Stimulated activated CD8-positive, alpha-beta memory T cell treated with anti-CD3 and anti-CD28 coated beads, Interleukin-2, amount 100 ng/mL, for 1 hour (primary cell): ENCODE measurements at places on chromosomes 7 and 10.

GRCh38 chr7:155343661-155344121, 46.0 kb downstream of the INSIG1 start:
- no peak for DNase-seq

DNA sequence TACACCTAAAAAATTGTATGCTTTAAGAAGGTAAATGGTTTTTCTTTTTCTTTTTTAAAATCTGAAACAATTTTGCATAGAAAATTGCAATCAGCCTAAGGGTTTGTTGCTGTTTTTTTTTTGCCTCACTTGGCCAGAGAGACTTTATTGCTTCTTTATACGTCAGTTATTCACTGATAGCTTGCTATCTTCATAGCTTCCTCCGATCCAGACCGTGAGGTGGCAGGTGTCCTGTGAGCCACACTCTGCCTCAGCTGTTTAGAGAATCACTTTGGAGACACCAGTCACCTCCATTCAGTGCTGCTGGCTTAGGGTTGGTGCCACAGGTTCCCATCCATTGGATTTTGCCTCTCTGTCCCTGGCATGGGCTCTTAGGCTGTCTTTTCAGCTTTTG, 68.0 kb downstream of the HHEX start:
- DNase-seq: no peak

- DNase-seq: no peak
These were observed 101.6 kb downstream of the NPSR1 start for GRCh38 chr7:34759477-34760125.

- DNase-seq: no peak
These were observed 30.7 kb upstream of the ZNF92 start for GRCh38 chr7:65342723-65343629.

GRCh38 chr10:62443866-62444265, 69.7 kb downstream of the ZNF365 start:
- no peak for DNase-seq

DNA sequence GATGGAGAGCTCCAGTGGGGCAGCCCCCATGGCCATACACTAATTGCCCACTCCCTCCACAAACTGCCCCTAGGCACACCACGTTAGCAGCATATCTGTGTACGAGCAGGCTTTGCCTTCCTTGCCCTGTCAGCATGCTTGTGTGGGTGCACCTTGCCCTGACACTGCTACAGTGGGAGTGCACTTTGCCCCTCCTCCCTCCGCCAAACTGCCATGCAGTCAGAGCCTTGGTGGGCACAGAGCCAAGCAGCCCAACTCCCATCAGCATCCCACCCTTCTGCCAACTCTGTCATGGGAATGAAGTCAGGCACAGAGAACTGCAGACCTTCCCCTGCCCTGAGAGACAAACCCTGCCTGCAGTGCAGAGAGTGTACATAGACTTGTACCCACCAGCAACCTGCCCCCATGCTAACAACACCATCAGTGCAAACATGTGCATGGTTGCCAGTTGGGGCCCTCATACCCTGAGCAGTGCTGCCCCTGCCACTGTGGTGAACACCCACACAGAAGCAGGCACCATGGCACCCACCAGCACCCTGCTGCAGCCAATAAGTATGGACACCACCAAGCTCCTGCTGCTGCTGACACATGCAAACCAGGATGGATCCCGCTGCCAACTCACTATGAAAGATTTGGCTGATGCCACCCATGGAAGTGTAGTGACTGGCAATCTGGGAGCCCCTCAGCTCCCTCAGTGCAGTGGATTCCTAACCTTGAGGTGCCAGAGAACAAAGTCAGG, 1197.7 kb upstream of the CELF2 start:
- DNase-seq: no peak

GRCh38 chr10:54843085-54843646, 42.1 kb upstream of the PCDH15 start:
- no peak for DNase-seq

- DNase-seq: no peak
These were observed 16.5 kb downstream of the NPFFR1 start for GRCh38 chr10:70267161-70267933.

GRCh38 chr10:69412232-69412790, 4.4 kb downstream of the TACR2 start:
- DNase-seq: no peak

GRCh38 chr10:63542835-63543575, 21.8 kb downstream of the REEP3 start:
- no peak for DNase-seq

DNA sequence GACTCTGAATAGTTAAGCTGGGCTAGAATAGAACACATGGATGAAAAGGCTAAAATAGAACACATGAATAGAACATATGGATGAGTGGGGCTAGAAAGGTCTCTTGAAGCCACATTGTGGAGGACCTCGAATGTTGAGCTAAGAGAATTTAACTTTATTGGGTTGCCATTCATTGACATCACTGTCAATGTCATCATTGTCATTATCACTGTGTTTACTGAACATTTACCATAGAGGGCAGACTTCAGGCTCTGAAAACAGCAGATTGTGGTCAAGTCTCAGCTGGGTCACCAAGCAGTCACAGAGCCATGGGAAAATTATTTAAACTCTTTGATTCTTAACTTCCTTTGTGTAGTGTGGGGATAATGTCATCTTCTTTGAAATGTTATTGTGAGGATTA, 80.4 kb downstream of the WDFY4 start:
- no peak for DNase-seq

GRCh38 chr10:63562391-63562790, 41.2 kb downstream of the REEP3 start:
- no peak for DNase-seq

GRCh38 chr7:34755008-34755407, 97.0 kb downstream of the NPSR1 start:
- no peak for DNase-seq

- DNase-seq: no peak
These were observed 38.1 kb downstream of the RELN start for GRCh38 chr7:103951311-103951710.

GRCh38 chr10:101625821-101626412, 37.8 kb downstream of the DPCD start:
- DNase-seq: no peak

DNA sequence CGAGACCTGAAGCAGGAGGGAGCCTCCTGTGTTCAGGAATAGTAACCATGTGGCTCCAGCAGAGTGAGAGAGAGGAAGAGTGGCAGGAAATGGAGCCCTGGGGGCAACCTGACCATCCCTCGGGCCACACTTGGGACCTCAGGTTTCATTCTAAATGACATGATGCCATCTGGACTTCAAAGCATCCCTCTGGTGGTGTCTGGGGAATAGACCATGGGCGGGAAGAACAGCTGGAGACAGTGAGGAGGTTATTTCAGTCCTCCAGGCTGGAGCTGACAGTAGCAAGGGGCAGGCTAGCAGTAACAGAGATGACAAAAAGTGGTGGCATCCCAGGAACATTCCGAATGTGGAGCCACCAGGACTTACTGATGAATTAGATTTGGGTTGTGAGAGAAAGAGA, 44.8 kb downstream of the AKR1B1 start:
- no peak for DNase-seq

DNA sequence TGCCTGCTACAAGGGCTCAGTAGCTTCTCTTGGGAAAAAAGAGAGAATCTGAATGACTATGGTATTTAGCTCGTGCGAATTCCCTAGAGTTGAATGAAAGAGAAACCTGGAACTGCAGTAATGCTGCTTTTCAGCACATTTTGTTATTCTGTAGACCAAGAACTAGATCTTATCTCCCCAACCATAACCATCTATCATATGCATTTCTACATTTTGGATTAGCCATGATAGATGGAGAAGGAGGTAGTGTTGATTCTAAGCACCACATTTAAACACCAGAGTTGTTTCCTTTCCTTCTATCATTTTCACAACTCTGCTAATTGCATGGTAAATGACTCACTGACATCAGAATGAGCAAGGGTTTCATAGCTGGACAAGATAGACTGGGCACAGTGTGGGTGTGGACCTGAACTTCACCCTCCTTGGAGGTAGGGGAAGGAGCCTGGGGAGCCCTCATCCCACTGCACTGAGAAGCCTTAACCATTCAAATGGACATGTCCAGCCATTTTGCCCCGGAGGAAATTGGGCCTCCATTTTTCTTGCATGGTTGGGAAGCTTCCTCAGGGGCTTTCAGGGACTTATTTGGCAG, 55.3 kb upstream of the BMPER start:
- no peak for DNase-seq

DNA sequence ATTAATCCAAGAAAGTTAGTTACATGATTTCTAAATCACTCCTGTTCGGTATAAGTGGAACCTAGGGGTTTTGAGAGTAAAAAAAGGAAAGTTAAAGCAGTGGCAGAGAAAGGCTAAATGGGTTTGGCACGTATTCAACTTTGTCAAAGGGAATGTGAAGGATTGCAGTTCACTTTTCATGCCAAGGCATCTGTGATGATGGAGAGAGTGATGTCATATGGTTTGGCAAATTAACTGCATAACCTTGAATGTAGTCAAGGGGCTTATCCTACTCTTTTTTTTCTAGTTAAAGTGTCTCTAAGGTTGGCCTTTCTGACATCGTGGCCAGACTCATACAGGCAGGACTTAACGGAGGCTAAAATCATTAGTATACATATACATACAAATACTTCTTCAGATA, 277.8 kb downstream of the EXOC4 start:
- no peak for DNase-seq

GRCh38 chr10:110324805-110325280, 20.1 kb upstream of the SMNDC1 start:
- no peak for DNase-seq

DNA sequence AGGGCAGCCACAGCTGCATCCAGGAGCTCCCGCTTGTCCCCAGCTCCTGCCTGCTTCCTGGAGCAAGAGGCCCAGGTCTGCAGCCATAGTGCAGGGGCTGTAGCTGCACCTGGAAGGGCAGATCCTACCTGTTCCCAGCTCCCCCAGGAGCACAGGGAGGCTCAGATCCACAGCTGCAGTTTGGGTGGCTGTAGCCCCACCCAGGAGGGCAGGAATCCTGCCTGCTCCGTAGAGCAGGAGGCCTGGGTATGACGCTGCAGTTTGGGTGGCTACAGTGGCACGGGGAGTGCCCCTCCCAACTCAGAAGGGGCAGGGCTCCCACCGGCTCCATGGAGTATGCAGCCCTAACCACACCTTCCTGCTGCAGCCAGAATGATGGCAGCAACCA, 26.7 kb upstream of the CDCA7L start:
- no peak for DNase-seq

DNA sequence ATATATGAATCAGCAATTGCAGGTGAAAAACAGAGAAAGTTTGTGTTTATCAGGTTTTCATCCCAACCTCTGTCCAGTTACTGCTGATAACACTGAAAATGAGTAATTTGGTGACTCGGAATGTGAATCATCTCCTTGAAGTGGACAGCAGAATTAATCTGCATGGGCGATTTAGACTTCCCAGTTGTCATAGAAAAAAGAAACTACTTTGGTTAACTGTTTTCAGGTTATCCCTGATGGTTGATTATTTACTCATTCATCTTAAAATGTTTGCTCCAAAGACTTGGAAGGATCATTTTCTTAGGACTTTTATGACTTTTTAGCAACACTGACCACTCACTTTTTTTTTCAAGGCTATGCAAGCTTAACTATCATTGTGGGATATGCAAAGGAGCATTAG, 504.1 kb upstream of the ANKRD30A start:
- no peak for DNase-seq

GRCh38 chr7:117098457-117098856, 145.2 kb downstream of the ST7 start:
- no peak for DNase-seq

DNA sequence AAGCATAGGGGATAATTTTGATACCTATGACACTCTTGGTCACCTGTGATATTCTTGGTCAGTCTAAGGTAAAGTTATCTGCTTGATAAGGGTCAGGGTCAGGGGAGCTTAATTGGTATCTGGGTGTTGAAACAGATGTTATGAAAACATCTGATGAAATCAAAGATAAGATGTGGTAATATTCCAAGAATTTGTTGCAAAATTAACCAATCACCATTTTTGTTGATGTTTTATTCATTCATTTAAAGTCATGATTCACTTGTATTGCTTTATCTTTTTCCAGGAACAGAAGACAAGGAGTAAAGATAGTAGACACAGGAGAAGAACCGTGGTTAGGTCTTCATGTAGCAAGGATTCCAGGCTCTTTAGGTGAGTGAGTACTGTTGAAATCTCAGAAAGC, 103.1 kb downstream of the SEMA3C start:
- DNase-seq: no peak

DNA sequence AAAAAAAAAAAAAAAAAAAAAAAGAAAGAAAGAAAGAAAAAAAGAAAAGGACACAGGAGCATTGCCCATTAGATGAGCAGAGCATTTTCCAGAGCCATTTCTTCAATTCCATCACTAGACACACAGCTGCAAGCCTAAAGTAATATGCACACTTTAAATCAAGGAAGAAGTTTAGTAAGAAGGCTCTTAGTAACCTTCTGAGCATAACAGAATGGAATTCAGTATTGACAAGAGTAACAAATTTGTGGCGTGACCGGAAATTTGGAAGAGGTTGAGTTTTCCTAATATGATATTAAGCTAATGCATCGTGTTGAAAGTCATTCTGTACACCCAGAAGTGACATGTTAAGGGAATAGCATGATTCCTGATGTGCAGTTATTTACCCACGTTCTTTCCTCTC, 35.3 kb downstream of the SMURF1 start:
- no peak for DNase-seq

DNA sequence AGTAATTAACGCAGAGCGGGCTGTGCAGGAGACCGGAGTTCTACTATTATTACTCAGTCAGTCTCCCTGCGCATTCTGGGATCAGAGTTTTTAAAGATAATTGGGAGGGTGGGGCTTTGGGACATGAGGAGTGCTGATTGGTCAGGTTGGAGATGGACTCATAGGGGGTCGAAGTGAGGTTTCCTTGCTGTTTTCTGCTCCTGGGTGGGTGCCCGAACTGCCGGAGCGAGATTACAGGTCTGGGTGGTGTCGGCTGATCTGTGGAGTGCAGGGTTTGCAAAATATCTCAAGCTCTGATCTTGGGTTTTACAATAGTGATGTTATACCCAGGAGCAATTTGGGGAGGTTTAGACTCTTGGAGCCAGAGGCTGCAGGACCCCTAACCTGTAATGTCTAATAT, 3.9 kb upstream of the LRRC27 start:
- DNase-seq: no peak

GRCh38 chr10:124267231-124267885, 151.4 kb downstream of the OAT start:
- no peak for DNase-seq

- no peak for DNase-seq
These were observed 83.3 kb downstream of the RNLS start for GRCh38 chr10:88499569-88500470.
